ENCODE measurements at places on chromosomes 13 and 19.

- DNase-seq, result no peak
These were observed 97.7 kb upstream of the VSTM2B start for GRCh38 chr19:29428071-29428470.

- peak; percentile 44 for DNase-seq
These were observed 3.0 kb upstream of the APC2 start for GRCh38 chr19:1446713-1447481.

DNA sequence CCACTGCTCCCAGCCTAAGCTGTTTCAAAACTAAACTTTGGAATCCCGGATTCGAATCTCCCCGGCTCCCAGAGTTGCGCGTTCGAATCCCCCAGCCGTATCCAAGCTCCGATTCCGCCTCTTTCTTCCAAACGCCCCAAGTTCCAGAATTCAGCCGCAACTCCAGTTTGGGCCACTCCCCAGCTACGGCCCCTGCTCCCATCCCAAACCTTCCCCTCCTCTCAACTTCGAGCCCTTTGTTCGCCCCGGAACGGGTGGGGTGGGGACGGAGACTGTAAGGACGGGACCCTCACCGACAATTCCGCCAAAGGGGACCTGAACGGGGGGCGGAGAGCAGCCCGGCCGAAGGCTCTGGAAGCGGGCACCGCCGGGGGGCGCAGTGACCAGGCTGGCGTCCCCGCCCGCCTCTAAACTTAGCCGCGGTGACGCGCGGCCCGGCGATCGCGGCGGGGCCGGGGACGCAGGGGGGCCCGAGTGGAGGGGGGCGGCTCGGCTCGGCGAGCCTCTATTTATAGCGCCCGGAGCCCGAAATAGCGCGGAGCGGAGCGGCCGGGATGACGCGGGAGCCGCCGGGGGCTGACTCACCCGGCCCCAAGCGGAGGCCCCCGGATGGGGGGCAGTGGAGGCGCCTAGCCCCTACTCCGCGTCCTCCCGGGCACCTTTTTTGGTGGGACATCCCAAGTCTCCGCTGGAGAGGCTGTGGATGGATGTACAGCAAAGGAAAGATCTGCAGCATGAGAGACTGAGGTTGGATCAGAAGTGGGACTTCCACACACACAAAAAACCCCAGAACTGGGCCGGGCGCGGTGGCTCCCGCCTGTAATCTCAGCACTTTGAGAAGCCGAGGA lies 4.9 kb upstream of the ERCC1 start:
- no peak for DNase-seq

DNA sequence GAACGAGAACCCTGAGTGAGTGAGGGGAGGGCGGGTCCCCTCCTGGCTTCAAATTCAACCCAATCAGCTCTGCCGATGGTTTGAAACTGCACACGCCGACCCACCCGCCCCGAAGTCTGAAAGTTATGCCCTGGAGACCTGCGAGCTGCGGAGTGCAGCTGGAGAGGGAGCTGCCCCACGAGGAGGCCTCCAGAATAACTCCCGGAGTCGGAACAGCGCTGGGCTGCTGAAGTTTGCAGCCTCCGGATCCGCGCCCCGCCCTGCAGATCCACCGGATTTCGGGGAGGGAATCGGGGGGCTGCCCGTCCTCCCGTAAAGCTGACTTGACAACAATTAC lies 7.0 kb downstream of the POU4F1 start:
- no peak for DNase-seq

- DNase-seq, result no peak
These were observed 16.2 kb downstream of the FCGBP start for GRCh38 chr19:39918183-39918651.

- no peak for DNase-seq
These were observed 720.7 kb downstream of the DIAPH3 start for GRCh38 chr13:59442944-59443486.

GRCh38 chr19:46225558-46226004 lies 4.0 kb upstream of the IGFL1 start:
- DNase-seq, result no peak

DNA sequence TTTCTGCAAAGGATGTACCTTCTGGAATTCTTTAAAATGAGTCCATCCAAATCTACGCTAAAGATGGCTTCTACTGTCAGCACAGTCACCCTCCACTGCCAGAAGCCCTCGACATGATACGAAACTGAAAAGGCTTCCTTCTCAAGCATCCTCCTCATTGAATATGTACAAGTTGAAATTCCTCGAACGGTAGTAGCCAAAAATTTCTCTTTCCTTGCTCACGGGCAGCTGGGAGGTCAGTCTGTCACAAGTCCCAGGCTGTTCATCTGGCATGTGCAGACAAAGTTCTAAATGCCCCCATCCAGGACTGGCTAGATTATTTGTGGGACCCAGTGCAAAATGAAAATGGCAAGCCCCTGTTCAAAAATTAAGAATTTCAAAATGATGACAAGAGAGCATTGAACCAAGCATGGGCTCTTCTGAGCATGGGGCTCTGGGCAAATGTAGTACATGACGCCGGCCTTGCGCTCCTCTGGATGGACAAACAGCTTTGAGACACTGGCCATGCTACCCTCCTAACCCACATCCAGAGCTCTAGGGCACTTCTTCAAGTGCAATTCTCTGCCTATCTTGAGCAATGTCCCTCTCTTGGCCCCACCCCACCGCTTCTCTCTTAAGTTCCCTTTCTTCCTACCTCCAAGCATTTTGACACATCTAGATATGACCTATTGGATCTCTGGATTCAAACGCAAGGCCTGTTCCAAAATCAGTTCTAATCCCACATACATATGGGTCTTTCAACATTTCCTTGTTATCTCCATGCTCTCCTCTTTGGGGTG lies 78.9 kb upstream of the FLT1 start:
- DNase-seq, result no peak

GRCh38 chr19:56393119-56394012 lies at the start of gene ZNF582:
TSS of gene ZNF582 (minus strand) at chr19:56393534. CDS start at chr19:56391752, 1,782 bp downstream.
- DNase-seq, result peak; percentile 78

- DNase-seq, result no peak
These were observed 4.6 kb downstream of the FUT5 start for GRCh38 chr19:5865772-5866171.
